Activated T-cell treated with anti-CD3 and anti-CD28 coated beads, Interleukin-2, amount 50 U/mL, for 24 hours (primary cell): ENCODE measurements at places on chromosomes 3 and 15.
A peak's percentile ranks its signal among the peaks of the same experiment; 100 is the strongest.

GRCh38 chr3:70053293-70053692 is 53.8 kb downstream of the SAMMSON start:
- no peak overlapping the region for H3K4me3 ChIP-seq
- H3K36me3 ChIP-seq = no peaks in the 10 kb centered on the region
- peaks cover 33% of the 10 kb centered on the region for H3K27me3 ChIP-seq
- no peak overlapping the region for H3K27ac ChIP-seq
- no peak for DNase-seq

DNA sequence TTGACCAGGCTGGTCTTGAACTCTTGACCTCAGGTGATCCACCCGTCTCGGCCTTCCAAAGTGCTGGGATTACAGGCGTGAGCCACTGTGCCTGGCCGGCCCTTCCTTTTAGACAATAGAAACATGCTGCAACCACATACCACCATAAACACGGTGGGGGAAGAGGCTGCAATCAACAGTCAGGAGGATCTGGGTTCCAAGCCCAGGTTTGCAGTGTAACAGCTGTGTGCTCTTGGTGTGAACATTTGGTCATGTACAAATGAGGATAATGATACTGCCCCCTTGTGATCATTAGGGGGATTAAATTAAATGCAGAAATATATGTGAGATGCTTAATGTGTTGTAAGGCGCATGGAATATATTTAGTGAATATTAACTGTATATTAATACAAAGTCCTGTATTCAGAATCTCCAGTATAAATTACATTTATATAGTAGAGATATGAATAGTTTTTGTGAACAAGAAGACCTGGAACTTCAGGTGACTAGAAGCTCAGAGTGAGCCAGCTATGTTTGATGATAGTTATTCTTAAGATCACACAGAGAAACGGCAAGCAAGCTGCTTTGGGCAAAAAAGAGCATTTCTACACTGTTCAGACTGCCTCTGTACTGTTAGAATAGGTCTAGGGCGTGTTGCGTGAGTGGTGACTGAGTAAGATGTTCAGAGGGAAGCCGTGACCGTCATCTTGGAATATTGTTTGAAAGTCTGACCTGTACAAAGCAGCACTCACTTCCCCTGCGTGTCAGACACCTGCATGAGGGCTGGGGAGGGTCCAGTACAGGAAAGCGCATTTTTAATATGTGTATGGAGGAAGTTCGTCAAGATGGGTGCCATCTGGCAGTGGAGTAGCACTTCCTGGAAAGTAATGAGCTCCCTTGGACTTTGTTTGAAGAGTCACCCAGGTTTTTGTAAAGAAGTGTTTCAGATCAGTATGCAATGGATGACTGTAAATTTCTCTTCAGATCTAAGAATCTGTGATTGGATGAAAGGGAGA is 125.8 kb downstream of the PGPEP1L start:
- no peaks in the 10 kb centered on the region for H3K36me3 ChIP-seq
- H3K27ac ChIP-seq = peak overlapping the region; percentile 20
- H3K4me3 ChIP-seq = no peak overlapping the region
- no peaks in the 10 kb centered on the region for H3K27me3 ChIP-seq
- DNase-seq = no peak

DNA sequence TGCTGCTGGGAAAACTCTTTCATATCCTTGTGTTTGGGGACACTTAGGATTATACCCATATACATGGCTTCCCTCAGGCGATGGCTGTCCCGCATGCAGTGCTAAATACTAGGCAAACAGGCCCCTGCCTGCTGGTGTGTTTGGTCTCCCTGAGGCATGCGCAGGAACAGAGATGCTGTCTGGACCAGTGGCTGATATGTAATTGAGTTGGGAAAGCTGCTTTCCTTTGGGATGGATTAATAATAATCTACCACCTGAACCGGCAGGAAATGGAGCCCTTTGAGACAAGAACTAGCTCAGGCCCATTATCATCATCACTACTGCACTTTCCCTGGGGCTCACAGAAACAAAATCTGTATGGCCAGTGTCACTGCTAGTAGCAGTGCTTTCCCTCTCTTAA is 18.0 kb downstream of the ZDHHC3 start:
- no peak overlapping the region for H3K4me3 ChIP-seq
- H3K27ac ChIP-seq = no peak overlapping the region
- no peak for DNase-seq
- H3K36me3 ChIP-seq = peaks cover 41% of the 10 kb centered on the region

DNA sequence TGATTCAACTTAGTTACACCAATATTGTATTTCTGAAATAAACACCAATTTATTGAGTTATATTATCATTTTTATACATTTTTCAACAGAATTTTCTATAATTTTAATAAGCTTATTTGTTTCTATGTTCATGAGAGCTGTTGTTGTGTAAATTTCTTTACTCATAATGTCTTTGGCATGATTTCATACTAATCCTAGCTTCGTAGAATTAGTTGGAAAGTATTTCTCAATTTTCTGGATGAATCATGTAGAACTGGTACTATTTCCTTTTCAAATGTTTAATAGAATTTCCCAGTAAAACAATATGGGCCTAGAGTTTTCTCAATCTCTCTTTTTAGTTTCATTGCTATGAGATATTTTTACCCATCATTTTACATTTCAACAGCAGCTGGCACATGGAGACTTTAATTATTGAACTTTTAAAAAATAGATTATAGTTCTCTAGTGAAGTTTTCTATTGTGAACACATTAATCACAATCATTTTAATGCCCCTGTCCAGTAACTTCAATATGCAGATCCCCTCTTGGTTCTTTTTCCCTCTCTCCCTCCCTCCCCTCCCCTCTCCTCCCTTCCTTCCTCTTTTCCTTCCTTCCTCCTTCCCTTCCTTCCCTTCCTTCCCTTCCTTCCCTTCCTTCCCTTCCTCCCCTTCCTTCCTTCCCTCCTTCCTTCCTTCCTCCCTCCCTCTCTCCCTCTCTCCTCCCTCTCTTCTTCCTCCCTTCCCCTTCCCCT is 1357.1 kb downstream of the ZPLD1 start:
- H3K36me3 ChIP-seq = no peaks in the 10 kb centered on the region
- no peak overlapping the region for H3K4me3 ChIP-seq
- H3K27ac ChIP-seq = no peak overlapping the region
- H3K4me1 ChIP-seq = no peaks in the 10 kb centered on the region
- DNase-seq = no peak

DNA sequence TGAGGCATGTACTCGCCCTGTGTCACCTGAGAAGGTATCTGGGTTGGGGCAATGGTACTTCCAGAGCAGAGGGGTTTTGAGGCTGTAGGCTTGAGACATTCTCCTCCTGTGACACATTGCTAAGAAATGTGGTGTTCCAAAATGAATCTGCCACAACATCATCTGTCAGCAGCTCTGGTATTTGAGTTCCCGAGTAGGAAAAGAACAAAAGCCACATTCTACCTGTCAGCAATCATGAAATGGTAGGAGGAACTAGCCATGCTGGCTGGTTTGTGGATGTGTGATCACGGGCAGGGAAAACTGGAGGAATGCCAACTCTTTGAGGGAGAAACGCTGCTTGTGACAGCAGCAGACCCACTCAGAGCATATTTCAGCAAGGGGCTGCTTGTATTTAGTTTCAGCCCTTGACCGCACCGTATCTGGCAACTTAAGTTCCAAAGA is 579.4 kb upstream of the TBL1XR1 start:
- H3K27ac ChIP-seq = no peak overlapping the region
- H3K4me3 ChIP-seq = no peak overlapping the region
- no peaks in the 10 kb centered on the region for H3K27me3 ChIP-seq
- H3K4me1 ChIP-seq = peaks cover 16% of the 10 kb centered on the region
- no peak for DNase-seq
- H3K36me3 ChIP-seq = no peaks in the 10 kb centered on the region

DNA sequence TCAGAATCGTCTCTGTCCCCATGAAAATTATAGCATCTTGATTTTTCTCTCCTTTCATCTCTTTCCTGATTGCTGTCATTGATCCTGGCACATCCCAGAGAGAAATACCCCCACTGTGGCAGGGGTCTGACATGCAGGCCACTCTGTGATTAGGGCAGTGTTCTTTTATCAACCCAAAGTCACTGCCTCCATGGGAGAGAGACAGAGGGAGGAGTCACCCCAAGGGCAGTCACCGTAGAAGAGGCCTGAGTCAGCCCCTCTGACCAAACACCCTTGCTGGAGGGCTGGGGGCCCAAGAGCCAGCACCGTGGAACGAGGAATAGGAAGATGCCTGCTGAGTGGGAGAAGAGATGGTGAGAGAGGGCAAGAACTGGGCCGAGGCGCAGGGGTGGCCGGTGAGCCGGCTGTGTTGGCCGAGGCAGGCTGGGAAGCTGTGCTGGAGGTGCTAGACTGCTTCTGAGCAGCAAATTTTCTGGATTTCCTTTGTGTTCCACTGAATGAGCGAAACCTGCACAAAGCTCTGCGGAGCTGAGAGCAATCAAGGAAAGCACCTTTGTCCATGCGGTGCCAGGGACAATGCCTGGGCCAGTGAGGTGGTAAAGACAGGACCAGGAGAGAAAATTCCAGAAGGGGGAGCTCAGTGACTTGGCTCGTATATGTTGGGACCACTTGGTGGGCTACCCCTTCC is 103.8 kb downstream of the ADCY5 start:
- H3K36me3 ChIP-seq = no peaks in the 10 kb centered on the region
- H3K4me3 ChIP-seq = no peak overlapping the region
- H3K27me3 ChIP-seq = peaks cover 27% of the 10 kb centered on the region

DNA sequence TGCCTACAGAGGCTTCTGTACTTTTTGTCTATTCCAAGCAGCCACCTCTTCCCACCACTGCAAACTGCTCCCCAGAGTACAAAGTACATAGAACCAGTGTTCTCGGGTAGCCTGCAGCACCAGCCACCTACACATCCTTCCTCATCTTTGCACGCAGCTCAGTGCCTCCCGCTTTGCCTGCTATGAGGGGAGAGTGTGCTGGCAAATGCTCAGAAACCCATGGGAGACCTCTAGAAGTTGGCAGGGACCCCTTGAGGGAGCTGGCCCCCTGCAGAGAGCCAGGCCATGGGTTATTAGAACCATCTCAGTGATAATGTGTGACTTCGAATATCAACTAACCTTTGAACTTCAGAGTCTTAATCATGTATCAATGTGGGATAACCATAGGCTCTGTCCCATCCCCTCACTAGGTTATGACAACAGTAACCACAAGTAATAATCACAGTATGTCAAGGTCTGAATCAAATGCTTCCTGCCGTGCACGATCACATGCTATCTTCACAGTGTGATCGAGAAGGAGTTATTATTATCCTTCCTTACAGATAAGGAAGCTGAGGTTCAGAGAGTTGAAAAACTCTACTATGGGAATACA is 22.8 kb upstream of the SMAD3 start:
- no peaks in the 10 kb centered on the region for H3K27me3 ChIP-seq
- H3K27ac ChIP-seq = no peak overlapping the region
- no peak overlapping the region for H3K4me3 ChIP-seq
- DNase-seq = no peak
- no peaks in the 10 kb centered on the region for H3K36me3 ChIP-seq

GRCh38 chr3:170621256-170621655 is 35.4 kb upstream of the SLC7A14 start:
- H3K36me3 ChIP-seq = no peaks in the 10 kb centered on the region
- H3K4me1 ChIP-seq = no peaks in the 10 kb centered on the region
- H3K4me3 ChIP-seq = no peak overlapping the region
- no peak overlapping the region for H3K27ac ChIP-seq
- H3K27me3 ChIP-seq = peaks cover 49% of the 10 kb centered on the region

GRCh38 chr15:57780471-57780870 is 74.0 kb downstream of the POLR2M start:
- no peak overlapping the region for H3K27ac ChIP-seq
- no peak overlapping the region for H3K4me3 ChIP-seq

GRCh38 chr3:118128886-118129285 is 905.8 kb downstream of the IGSF11 start:
- no peaks in the 10 kb centered on the region for H3K4me1 ChIP-seq
- no peak overlapping the region for H3K27ac ChIP-seq
- H3K27me3 ChIP-seq = no peaks in the 10 kb centered on the region
- H3K36me3 ChIP-seq = no peaks in the 10 kb centered on the region
- H3K4me3 ChIP-seq = no peak overlapping the region

DNA sequence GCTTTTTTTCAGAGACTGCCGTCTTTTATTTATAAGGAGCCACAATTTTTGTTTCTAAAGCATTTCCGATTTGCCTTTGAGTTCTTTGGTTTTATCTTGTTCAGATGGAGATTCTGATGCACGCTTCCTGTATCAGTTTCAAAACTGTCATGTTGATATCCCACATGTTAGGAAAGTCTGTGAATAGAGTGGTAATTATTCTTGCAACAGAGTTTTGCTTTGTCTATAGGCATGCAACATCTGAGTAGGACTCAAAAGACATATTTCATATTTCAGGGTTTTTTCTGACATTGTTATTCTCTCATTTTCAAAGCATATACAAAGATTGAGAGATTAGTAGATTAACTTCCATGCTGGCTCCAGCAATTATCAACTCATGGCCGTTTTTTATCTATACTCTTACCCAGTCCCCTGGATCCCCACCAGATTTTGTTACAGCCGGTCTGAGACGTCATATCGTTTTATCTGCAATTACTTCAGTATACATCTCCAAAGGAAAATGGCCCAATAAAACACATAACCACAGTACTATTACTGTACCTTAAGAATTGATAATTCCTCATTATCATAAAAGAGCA is 22.4 kb downstream of the PAQR5 start:
- peak overlapping the region; percentile 75 for H3K27ac ChIP-seq
- H3K4me3 ChIP-seq = no peak overlapping the region
- peaks cover 57% of the 10 kb centered on the region for H3K27me3 ChIP-seq
- DNase-seq = no peak
- H3K4me1 ChIP-seq = peaks cover 22% of the 10 kb centered on the region

DNA sequence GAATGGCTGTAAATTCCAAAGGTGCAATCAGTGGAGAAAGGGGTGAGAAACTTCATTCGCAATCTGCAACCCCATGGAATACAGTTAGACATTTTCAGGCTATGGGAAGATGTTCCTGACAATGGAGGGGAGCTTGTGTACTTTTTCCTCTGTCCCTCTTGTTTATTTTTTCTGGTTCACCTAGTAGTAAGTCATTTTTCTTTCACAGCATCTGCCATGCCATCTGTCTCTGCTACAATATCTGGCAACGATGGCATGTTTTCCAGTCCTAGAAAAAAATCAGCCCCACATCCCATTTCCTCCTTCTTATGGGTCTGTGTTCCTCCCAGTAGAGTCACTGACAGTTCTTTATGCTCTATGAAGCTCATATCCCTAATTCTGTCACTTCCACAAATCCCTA is 76.0 kb downstream of the SSR3 start:
- no peaks in the 10 kb centered on the region for H3K36me3 ChIP-seq
- H3K27ac ChIP-seq = no peak overlapping the region
- peaks cover 10% of the 10 kb centered on the region for H3K27me3 ChIP-seq
- no peak for DNase-seq
- H3K4me3 ChIP-seq = no peak overlapping the region
- peaks cover 26% of the 10 kb centered on the region for H3K4me1 ChIP-seq

- DNase-seq = no peak
- no peak overlapping the region for H3K27ac ChIP-seq
- no peak overlapping the region for H3K4me3 ChIP-seq
Measured at GRCh38 chr3:23985747-23986544, 40.9 kb downstream of the NR1D2 start.

DNA sequence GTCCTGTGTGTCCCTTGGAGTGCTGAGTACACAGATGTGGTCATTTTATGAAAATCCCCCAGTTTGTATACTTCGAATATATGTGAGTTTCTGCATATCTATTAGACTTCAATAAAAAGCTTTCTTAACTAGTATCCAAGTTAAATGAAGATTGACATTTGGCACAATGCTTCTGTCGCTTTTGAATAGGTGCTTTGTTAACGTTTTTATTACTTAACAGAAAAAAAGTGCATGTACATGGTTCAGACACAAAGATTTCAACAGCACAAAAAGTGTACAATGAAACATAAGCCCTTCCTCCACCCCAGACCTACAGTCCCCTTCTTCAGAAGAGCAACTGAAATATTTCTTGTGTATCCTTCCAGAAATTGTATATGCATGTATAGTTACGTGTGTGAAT is 427.4 kb upstream of the PROK2 start:
- no peaks in the 10 kb centered on the region for H3K36me3 ChIP-seq
- peaks cover 6% of the 10 kb centered on the region for H3K4me1 ChIP-seq
- no peak for DNase-seq
- H3K27ac ChIP-seq = no peak overlapping the region
- no peak overlapping the region for H3K4me3 ChIP-seq
